NCI-H2081 (cell line): ENCODE measurements at places on chromosomes 11 and 22.

GRCh38 chr11:65918211-65919140 lies at the start of gene C11orf68:
TSS of gene C11orf68 (minus strand) at chr11:65919062. CDS start at chr11:65919031, 31 bp downstream.
- peak; percentile 28 for DNase-seq

GRCh38 chr11:63042596-63042995 lies 27.0 kb upstream of the SLC22A8 start:
- no peak for DNase-seq

GRCh38 chr22:41968601-41969000 lies 642 bp upstream of the SEPTIN3 start:
- no peak for DNase-seq

- no peak for DNase-seq
These were observed 30.4 kb upstream of the TRIM29 start for GRCh38 chr11:120168108-120168959.

GRCh38 chr11:70420008-70420464 lies 21.7 kb downstream of the CTTN start:
- DNase-seq, result no peak

GRCh38 chr11:79276736-79277325 lies 164.0 kb downstream of the TENM4 start:
- DNase-seq, result no peak

DNA sequence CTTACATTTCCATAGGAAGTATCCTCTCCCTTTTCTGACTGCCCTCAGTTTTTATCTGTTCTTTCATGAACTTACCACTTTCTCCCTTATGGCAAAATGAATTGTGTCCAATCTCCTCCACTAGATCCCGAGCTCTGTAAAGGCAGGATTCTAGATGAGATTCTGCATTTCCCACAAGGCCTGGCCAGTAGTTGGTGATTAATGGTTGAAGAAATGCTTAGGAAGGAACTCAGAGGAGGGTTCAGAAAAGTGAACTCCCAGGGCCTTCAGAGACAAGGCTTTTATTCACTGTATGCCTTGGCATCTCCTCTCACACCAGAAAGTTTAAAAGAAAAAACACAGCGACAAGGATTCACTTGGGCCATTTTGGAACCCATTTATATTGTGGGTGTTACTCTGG lies 66.2 kb downstream of the CCDC81 start:
- DNase-seq, result no peak

GRCh38 chr11:112225753-112226061 lies 521 bp upstream of the PTS start:
- DNase-seq, result no peak

DNA sequence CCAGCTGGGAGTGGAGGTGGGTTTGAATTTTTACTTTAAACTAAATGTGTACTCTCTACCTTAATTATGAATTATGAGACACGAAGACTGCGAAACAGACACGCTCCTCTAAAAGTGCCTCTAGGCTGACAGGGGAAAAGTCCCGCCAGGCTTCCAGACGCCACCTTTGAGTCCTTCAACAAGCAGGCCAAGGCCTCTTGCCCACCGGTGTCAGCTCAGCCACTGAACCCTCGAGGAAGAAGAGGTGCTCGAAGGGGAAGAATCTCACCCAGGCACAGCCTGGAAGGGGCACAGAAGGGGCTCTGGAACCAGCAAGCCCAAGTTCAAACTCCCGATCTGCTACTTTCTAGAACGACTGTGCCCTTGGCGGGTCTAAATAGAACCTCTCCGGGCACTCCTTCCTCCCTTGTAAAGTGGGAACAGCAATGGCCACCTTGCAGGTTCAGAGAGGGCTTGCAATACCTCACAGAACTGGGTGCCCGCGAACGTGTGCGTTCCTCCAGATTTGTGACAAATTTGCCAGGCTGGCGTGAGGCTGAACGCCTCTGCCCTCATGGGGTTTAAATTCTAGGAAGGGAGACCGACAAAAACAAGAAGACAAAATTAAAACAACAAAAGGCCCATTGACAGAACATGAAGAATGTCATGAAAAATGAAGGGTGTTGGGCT lies 158.5 kb upstream of the GRK3 start:
- no peak for DNase-seq

- no peak for DNase-seq
These were observed 8.2 kb downstream of the USP2 start for GRCh38 chr11:119373059-119373920.

GRCh38 chr22:45552580-45553350 lies 50.1 kb downstream of the FBLN1 start:
- DNase-seq, result no peak

DNA sequence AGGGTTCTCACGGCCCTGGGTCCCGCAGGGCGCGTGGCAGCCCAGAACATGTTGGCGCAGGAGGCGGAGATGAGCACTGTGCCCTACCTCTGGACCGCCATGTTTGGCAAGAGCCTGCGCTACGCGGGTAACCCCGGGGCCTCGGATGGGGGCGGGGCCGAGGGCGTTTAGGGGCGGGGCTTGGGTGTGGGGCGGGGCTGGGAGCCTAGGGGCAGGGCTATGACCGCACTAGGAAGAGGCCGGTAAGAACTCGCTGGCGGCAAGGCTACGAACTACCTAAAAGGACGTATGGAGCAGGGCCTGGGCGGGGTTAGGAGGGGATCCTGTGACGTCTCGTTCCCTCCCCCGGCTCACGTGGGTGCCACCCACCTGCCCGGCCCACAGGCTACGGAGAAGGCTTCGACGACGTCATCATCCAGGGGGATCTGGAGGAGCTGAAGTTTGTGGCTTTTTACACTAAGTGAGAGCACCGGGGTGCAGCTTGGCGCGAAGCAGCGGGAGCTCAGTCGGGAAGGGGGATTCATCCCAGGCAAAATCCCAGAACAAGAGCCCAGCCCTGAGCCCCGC lies 2.8 kb upstream of the LZTR1 start:
- no peak for DNase-seq

DNA sequence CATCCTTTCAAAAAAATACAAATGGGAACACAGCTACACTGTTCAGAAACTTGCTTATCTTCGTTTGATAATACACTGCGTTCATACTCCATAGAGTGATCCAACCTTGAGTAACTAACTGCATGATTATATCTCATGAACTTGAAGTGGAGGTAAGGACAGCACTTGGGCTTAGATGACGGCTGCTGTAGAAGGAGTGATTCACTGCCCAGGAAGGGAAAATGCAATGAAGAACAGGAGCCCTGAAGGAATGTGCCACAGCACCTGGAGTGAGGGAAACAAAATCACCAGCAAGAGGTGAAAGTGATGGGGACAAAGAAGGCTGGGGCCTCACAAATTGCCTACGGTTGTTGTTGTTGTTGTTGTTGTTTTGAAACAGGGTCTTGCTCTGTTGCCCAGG lies 44.1 kb upstream of the SC5D start:
- DNase-seq, result no peak

- no peak for DNase-seq
These were observed 183.0 kb downstream of the IGLL1 start for GRCh38 chr22:23397008-23397612.

DNA sequence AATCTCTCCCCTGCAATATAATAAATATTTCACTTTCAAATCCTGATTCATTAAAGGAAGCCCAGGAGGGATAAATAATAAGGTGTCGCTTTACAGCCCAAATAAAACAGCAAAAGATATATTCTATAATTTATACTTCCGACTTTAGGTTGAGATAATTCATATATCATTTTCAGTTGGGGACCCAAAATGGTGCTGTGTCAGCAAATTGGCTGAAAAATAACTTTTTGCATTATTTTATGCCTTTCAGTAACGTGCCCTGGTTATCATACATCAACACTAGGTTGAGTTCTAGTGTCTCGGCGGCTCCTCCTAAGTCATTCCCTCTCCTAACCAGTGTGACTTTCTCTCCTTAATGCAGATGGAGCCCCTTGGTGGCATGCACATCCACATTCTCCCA lies 278.2 kb downstream of the NXPE2 start:
- no peak for DNase-seq

DNA sequence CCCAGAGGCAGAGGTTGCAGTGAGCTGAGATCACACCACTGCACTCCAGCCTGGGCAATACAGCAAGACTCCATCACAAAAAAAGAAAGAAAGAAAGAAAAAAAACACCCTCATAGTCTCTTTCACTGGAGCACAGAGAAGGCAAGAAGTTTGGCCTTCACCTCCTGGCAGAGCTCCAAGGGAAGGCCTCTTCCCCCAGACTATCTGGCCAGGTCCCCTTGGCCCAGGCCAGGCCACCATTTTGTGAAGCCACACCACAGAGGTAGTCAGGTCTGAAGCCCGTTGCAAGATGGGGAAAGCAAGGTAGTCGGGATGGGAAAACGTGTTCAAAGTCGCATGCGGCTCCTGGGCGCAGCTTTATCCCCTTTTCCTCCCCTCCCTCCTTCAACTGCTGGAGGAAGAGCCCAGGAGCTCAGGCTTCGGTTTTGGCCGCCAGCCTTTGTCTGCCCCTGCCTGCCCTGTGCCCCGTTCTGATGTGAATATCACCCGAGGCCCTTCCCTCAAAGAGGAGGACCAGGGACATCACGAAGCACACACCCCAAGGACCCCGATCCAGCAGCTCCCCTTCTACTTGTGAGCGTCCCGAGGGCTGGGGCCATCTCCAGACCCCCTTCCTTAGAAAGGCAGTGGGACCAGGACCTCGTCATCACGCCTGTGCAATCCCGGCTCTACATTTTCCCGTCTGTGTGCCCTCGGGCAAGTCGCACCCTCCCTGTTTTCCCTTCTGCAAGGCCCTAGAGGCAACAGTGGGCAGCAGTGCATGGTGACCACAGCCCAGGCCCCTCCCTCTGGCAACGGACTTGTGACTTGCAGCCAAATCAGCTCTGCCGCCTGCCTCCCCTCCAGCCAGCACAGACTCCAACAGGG lies 17.7 kb downstream of the CABP7 start:
- no peak for DNase-seq
